AG08396 (cell line): ENCODE measurements at places on chromosomes 2 and 18.
A peak's percentile ranks its signal among the peaks of the same experiment; 100 is the strongest.

GRCh38 chr2:80078290-80079036 is 226.1 kb downstream of the LRRTM1 start:
- DNase-seq: no peak

DNA sequence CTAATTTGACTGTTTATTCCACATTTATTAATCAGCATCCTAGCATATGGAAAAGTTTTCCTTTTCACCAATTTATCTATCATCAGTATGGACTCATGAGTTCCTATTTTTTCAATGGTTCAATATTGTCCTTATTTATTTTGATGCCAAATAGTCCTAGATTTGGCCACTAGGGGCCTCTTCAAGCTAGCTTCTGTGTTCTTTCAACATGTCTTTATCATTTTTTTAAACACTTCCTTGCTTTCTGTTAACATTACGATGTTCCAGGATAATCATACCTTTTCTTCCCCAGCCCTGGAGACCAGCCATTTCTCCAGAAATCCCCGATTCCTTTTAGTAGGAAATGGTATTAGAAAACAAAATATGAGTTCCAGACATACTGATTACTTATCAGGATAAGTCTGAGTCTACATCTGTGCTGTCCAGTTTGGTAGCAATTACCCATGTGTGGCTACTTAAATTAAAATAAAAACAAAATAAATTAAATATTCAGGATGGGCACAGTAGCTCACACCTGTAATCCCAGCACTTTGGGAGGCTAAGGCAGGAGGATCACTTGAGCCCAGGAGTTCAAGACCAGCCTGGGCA is 70.6 kb downstream of the RPE start:
- DNase-seq: peak; percentile 16

DNA sequence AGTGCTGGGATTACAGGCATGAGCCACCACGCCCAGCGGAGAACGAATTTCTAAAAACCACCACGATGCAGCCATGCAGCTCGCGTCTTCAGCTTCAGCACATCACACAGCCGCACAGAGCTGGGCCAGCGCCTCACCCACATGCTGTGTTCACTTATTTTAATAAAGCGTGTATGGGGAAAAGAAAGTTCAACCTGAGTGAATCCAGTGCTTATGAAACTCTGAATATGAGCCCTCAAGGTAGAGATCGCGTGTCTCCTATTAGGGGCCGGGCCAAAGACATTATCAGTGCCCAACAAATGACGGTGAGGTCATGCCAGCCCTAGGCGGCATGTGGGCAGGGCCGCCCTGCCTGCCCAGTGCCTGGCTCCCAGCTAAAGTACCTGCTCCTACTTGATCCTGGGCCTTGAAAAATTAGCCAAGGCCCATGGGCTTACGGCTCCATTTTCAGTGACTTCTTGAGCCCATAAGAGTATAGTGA is 44.3 kb downstream of the SPRED2 start:
- DNase-seq: no peak

DNA sequence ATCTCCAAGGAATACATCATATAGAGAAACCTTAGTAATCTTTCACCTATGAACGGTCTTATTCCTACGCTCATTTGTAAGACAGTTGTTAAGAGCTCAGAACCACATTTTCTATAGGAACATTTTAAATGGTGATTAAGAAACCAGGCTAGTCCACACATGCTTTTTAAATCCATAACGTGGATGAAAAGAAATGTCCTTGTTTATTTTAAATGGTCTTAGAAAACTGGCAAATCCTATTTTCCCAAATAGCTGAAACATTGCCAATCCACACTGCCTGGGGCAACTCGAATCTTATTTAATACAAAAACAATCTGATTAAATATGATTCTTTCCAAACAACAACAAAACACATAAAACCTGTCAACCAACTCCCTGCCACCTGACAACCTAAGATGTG is 23.7 kb downstream of the METTL8 start:
- DNase-seq: no peak

DNA sequence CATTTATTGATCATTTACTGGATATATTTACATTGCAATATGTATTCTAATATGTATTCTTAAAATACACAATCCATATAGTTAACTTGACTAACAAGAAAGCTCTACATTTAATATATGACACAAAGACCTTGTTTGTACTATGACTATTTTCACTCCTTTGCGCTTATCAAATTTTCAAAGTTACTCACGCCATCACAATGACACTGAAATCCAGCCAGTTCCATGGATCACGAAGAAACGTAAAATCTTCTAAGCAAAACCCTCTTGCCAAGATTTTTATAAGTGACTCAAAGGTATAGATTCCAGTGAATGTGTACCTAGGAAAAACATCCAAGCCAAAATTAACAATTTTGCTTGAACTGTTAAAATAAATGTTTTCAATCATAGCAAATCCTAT is 39.6 kb downstream of the SCN3A start:
- DNase-seq: no peak

GRCh38 chr2:29783666-29784065 is 137.7 kb downstream of the ALK start:
- no peak for DNase-seq

DNA sequence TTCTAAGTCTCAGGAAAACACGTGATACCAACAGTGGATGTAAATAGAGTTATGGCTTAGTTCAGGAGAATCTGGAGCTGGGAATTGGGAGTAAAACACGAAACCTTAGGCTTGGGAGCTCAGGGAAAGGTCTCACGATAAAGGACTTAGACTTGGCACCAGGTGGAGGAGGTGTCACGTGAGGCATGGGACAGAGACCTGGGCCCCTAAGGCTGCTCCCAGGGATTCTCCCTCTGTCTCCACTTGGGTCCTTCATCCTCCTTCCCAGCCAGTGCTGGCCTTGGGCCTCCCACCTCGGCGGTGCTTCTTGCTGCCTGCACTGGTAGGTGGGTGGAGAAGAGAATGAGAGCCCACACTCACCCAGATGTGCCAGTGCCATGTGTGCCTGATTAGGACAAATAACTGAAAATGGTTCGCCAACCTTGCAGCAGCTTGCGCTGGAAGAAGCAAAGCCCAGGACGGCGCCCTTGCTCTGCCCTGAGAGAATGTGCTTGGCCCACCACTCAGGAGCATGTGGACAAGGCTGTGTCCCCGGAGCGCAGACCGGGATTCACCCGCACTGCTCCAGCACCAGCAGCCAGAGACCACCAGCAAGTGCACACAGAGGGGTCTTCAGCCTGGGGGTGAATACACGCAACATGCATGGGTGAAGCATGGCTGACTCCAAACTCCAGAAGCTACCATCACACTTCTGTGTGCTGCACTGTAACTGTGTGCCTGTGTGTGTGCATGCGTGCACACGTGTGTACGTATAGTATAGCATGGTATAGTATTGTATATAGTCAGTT is 48.1 kb downstream of the PSMG2 start:
- DNase-seq: no peak

DNA sequence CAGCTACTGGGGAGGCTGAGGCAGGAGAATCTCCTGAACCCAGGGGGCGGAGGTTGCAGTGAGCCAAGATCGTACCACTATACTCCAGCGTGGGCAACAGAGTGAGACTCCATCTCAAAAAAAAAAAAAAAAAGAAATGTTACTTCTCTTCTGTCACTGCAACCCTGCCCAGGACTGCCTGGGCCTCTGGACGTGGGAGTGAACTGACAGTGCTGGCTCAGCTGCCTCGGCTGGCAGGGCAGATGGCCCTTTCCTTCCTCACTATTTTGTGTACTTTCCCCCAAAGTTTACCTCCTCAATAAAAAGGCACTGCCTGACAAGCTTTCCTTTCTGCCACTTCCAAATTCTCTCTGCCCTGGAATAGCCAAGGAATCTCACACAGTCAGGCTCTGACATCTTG is 12.5 kb upstream of the GPR155 start:
- DNase-seq: no peak

DNA sequence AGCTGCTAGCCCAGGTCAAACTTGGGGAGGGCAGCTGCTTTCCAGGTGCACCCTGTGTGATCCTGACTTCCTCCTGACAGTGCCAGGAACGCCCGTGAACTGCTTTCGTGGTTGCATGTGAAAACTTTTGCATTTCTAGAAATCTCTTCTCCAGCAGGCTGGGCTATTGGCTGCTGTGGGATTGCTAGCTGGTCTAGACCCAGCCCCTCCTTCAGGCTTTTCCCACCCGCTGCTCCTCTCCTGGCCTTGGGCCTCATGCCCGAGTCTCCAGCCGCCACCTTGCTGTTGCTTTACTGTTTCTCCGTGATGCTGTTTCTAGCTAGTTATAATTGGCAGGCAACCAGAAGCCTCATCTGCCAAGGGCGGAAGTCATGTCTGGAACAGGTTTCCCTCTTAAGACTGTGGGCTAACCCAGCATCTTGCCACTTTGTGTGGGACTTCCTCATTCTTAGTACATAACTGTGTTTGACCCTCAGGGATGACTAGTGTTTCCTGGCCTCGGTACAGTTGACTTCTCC is 27.0 kb upstream of the MGAT4A start:
- peak; percentile 82 for DNase-seq

DNA sequence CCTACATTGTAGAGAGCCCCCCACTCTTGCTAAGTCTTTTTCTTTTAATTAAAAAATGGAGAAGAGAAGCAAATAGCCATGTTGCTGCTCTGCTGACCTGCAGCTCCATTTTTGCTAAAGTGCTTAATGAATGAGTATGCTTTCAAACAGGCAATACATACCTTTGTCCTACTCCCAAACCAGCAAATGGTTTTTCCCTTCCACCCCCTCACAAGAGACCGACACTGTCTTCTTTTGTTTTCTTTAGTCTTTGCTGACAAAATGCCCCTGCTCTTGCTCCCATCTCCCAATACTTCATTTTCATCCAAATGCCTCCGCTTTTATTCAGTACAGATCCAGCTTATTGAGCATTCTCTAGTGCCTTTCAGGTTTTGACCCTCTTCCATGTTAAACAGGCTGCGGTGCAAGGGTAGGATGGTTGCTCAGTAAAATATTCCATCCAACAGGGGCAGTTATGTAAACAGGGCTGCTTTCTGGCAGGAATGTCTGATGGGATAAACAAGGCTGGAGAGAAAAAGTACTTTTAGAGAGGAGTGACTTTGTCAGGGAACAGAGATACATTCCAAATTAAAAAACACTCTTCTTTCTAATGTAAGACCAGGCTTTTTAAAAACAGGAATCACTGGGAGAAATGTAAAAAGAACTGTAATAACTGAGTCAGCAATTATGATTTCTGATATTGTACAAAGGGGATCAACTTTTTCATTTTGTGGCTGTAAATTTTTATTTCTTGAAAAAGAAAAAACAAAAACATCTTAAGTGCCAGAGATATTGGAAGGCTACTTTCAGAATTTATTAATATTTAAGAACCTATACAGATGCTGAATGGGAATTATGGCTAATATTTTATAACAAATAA is 136.8 kb downstream of the MEP1B start:
- peak; percentile 37 for DNase-seq

GRCh38 chr2:147294825-147295392 is 549.9 kb upstream of the ACVR2A start:
- DNase-seq: no peak

DNA sequence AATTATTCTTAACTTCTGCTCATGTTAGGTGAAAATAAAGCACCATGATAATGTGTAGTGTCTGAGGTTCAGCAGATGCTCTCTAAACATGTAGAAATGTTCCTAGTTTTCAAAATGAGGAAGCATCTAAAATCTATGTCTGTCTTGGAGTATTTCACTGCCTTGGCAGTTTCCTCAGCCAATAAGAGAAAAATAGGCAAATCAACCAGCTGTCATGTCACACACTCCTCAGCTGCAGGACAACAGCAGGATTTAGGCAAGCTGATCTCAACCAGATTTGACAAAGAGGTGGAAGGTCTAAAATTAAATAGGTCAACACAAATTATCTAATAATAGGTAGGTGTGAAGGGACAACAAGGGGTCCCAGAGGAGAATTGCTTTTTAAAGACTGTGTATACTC is 164.1 kb upstream of the BOD1L2 start:
- no peak for DNase-seq

DNA sequence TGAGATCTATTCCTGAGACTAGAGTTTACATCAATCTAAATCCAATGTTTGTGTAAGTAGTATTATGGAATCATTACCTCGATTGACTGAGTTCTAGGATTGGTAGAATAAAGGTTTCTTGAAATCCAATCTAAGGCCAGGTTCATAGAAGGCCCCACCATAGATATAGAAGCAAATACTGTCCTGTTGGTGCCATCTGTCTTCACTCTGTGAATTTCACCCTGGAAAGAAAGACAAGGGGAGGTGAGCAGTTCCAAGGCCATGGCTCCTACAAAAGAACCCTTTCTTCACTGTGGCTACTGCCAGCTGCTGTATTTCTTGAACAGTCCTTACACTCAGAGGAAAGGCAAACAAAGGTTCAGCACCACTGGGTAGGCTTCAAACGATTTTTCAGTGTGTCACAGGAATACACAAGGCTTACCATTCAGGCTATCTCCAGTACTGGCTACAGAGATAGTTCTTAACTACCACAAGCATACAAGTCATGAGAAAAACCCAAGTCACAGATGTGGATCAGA is 137.0 kb downstream of the LRP2 start:
- DNase-seq: no peak

GRCh38 chr2:16871411-16871810 is 205.8 kb upstream of the CYRIA start:
- no peak for DNase-seq

DNA sequence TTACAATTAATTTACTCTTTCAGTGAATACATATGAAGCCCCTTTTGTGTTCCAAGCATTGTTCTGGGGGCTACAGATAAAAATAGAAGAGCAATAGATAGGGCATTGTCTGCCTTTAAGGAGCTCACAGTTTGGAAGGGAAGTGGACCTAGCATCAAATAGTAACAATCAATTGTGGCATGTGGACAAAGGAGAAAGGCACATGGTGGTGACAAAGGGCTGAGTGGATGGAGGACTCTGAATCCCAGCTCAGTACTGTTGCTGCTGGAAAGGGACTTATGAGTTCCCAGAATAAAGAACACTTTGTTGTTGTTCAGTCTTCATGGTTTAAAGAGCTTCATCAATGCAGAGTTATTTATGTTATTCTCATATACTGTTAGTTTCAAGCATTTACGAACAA is 217.7 kb downstream of the HRH4 start:
- DNase-seq: no peak

DNA sequence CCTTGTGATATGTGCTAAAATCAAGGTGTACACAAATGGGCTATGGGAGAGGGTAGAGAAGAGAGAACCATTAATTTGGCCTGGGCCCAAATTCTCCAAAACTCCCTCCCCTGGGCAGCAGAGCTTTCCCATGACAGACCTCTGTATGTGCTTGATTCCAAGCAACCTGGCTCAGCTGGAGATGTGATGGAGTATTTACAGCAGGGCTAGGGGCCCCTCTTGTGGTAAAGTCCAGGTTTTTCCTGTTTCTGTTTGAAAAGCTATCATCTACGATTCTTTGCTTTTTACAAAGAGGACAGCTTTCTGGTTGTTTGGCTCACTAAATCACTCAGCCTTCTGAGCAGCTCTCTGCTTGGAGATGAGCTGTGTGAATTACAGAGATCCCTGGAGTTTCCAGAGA is 40.3 kb downstream of the KCNS3 start:
- no peak for DNase-seq

GRCh38 chr18:39604836-39605235 is 2039.2 kb upstream of the CELF4 start:
- DNase-seq: no peak

GRCh38 chr2:119897736-119898395 is 115.0 kb upstream of the EPB41L5 start:
- no peak for DNase-seq
